ENCODE measurements at places on chromosomes 5 and 9.

- no peak for DNase-seq
Observed at GRCh38 chr9:23309800-23310199, 516.2 kb downstream of the ELAVL2 start.

- peak; percentile 50 for DNase-seq
Observed at GRCh38 chr9:32965999-32966722, 35.3 kb downstream of the APTX start.

DNA sequence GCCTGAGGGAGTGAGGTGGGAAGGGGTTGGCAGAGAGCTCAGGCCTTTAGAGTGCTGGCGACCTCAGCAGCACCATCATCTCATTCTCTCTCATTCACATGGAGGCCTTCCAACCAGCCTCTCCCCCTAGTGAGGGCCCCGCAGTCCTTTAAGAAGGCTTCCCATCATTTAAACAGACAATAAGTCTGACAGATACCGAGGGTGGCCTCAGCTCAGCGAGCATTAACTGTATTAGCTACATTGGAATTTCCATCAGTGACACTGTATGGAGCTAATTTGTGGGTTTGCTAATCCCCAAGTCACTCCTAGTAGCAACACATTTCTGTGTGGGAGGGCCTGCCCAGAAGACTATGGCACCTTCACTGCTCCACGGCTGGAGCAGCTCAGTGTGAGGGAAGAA lies 75.8 kb downstream of the INSYN2B start:
- peak; percentile 77 for DNase-seq

- no peak for DNase-seq
Observed at GRCh38 chr9:121727295-121728020, 76.0 kb downstream of the DAB2IP start.

DNA sequence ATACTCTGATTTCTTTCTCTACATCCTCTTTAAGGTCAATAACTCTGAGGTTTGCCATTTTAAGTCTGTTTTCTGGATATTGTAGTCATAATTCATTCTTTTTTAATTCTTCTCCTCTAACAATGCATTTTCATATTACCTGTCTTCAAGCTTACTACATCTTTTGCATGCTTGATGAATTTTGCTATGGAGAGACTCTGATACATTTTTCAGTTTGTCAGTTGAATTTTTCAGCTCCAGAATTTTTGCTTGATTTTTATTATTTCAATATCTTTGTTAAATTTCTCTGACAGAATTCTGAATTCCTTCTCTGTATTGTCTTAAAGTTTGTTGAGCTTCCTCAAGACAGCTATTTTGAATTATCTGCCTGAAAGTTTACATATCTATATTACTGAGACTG lies 159.8 kb upstream of the ST8SIA4 start:
- DNase-seq = no peak

DNA sequence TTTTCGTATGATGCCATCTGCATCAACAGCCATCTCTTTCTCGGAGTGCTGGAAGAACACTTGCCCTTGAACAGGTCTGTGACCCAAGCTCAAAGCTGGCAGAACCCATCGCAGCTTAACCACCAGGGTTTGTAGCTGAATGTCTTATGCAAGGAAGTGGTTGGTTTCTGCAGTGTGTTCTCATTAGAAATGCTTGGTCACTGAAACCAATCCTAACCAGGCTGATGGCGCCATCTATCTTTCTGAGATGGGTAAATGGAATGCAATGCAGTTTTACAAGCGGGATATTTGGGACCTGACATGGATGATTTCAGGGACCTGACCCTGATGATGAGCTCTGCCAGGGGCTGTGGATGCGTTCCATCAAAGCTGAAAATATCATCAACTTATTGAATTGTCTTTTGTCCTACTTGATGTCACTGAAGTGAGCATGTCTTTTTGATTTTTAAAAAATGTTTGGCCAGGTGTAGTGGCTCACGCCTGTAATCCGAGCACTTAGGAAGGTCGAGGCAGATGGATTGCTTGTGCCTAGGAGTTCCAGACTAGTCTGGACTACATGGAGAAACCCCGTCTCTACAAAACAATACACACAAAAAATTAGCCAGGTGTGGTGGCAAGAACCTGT lies 28.7 kb downstream of the DMRT3 start:
- DNase-seq = peak; percentile 70

- DNase-seq = peak; percentile 79
Observed at GRCh38 chr5:32173267-32174010, 680 bp downstream of the GOLPH3 start.

GRCh38 chr5:159820692-159821091 lies 95.6 kb upstream of the ADRA1B start:
- no peak for DNase-seq

DNA sequence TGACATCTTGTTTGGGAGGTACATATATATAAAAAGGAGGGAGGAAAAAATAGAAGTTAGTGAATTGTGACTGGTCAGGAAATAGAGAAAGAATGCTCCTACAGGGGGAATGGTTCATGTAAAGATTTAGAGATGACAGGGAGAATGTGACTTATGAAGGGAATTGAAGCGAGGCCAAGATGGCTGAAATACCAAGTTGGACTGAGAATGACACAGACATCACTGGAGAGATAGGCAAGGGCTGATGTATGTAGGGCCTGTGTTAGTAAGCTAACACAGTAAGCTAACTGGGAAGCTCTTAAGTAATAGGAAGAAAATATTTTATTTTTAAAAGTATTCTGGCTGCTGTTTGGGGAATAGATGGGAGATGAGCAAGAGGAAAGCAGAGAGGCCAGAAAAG lies 286.3 kb downstream of the NNT start:
- DNase-seq = no peak

DNA sequence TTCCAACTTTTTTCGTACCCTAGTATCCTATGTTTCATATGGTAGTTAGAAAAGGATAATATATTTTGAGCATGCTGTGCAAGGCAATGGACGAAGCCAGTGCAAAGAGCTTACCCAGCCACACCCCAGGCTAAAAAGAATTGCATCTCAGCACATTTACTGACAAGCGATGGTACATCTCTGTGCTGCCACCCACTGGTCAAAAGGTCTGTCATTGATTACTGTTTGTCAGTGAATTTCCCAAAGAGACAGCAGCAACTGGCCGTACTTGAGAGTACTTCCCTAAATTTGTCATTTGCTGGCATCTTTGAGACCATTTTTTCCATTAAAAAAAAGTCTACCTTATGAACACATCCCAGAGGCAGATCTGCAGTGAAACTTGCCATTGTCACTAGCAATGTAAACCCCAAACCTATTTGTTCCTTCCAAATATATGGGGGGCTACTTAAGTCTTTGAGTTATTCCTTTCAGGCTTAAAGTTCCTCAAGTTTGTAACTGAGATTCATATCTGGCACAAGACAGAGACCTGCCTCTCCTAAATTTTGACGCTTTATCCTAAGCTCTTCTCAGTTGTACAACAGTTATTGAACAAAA lies 184.3 kb downstream of the CTNND2 start:
- DNase-seq = peak; percentile 28

DNA sequence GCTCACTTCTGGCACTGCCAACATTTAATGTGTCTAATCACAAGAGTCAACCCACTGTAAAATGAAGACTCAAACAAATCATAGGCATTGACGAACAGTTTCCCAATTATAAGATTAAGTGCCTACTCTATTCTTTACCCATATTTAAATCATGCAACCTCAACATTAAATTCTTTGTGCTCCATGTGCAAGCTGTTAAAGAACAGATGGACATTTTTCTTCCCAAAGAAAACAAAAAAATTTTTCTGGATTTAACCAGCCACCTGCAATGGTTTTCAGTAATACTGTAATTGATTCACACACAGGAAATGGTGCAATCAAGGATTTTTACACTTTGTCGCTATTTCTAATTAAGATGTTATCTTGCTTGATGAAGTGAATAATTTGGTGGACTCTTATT lies 3.6 kb downstream of the HNRNPK start:
- peak; percentile 65 for DNase-seq

DNA sequence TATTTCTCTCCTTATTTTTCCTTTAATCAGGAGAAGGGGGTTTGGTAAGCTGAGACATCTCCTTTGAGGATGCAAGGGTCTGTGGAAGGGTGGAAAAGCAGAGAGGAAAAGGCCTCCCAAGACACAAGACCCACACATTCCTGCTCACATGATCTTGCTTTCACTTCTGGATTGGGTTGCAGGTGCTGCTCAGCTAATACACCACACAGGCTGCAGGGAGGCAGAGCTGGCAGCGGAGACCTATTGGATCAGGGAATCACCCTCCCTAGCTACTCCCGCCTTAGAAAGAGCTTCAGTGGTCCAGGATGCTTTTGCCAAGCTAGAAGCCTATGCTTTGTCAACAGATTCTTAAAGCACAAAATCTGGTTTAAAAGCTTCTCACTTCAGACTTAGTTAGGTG lies 87.6 kb upstream of the IL33 start:
- no peak for DNase-seq

DNA sequence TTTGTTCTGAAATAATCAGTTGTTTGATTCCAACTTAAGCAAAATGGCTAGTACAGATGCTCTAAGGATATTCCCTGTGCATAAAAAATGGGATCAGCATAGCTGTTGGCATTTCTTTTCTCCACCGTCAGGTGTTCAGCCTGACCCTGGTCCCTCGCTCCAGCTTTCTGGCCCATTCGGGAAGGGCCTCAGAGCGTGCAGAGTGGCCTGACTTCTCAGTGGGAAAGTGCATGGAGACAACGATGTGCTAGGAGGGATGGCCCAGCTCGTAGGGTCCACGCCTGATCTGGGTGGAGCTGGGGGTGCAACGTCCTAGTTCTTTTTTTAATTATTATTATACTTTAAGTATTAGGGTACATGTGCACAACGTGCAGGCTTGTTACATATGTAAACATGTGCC lies 319.1 kb upstream of the IRX4 start:
- DNase-seq = no peak

DNA sequence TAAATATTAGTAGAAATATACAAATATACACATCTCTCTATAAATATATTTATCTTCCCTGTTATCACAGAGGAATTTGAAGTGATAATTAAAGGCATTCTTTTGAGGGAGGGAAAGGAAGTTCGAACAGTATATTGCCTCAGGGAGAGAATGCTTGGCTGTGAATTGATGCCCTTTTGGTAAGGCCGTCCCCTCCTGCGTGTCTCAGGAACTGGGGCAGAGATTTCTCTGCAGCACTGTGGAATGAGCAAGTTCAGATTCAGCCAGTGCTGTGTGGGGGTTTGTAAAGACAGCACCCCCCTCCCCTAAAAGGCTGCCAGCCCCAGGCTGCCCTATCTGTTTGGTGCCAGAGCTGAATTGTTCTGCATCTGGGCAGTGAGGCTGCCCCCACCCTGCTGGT lies 42.0 kb downstream of the UBE2QL1 start:
- DNase-seq = no peak

GRCh38 chr9:11618241-11618805 lies 1005.5 kb upstream of the PTPRD start:
- DNase-seq = no peak

DNA sequence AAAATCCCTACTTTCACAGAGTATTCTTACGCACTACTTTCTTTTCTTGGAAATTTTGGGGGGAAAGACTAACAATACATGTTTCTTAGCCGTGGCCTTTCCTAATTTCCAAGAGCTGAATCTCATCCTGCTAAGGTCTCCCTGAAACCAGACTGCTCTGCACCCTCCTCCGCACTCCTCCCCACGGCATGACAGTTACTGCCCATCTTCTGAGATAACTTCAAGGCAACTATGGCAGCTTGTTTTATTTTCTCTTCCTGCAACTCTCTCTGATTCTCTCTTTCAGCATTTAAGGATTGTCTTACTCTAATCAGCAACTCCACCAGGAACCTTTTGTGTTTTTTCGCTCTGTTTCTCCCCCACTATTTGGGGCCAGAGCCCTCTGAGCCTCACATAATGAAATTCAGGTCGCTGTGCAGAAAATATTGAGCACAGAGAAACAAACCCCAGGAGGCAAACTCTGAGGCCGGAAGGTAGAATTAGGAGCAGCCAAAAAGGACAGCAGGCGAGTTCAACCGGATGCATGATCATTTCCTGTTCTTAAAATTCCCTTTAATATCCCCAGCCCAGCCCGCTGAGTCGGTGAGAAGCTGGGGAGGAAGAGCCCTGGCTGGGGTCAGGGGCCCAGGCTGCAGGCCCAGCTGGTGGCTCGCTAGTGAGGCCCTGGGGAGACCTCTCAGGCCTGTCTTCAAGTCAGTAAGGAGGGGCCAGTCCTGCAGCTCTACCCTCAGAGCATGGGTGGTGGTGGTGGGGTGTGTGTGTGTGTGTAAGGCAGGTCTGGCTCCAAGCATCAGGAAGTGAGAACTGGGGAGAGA lies 213.6 kb upstream of the S1PR3 start:
- peak; percentile 98 for DNase-seq

- DNase-seq = no peak
Observed at GRCh38 chr5:89546657-89547056, 663.7 kb upstream of the MEF2C start.

DNA sequence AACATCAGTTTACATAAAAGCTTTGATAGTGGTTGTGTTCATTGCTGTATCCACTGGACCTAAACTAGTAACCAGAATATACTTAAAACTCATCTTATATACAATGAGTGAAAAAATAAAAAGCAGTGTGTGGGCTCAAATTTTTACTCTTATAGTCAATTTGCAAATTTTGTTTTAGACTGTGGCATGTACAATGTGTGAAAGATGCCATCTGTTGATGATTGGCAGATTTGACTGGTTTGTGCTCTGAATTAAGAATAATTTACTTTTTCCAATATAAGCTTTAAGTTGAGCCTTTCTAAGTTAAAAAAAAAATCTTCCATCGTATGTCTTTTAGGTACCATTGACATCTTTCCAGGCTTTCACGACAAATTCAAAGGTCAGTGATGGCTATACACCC lies 42.4 kb upstream of the F2RL1 start:
- DNase-seq = no peak

GRCh38 chr5:151699071-151699901 lies 12.6 kb upstream of the SPARC start:
- peak; percentile 58 for DNase-seq

DNA sequence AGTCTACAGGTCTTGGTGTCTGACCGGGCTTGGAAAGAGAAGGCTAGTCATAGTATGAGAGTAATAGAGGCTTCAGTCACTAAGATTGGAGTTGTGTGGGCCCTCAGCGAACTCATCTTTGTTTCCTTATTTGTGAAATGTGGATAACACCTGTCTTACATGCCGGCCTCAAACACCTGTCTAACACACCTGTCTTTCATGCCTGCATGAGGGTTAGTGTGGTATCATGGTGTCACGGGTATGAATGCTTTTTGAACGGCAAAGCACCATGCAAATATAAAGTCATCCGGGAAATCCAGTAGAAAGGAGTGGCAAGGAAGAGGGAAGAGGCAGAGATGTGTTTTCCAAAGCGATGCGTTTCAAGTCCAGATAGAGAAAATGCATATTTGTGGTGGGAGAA lies 25.5 kb downstream of the GRAMD2B start:
- no peak for DNase-seq

DNA sequence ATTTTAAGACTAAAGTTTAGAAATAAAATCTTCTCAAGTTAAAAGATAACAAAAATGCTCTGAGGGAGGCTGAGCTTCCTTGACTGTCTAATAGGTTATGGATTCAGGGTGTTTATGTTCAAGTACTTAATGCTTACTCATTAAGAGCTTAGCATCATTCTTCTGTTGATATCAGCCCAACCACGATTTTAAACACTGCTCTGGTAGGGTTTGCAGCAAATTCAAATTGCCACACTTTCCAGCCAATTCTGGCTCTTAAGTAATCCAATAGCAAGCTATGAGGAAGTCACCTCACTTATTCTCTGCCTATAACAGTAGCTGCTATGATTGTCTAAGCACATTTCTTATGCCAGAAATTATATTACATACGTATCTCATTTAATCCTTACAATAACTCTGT lies 191.0 kb upstream of the KIF2A start:
- DNase-seq = peak; percentile 41
